GM23338 (cell line): ENCODE measurements at places on chromosomes 13 and 19. TPM values are rescaled to one million over a fixed set of nuclear protein-coding genes. Genes with fewer than 3 reads are reported as not detected.

Gene APBA3
- 31.8 and 56.1 TPM in 2 replicates for total RNA-seq

DNA sequence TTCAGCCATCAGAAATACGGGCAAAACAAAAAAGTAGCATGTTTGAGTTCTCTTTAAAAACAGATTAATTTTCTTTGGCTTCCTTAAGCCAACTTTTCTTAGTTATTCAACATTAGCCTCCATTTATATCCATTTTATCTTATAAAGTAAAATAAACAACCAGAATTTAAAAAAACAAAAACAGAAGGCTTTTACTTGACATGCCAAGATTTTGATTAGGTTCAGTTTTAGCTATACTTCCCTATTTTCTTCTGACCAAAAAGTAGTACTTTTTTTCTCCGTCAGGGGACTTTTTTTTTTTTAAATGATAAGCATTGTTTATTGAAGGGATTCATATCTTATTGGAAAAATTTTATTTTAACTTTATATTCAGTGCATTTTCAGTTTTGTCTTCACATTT is 18.1 kb downstream of the RNASEH2B start:
- no peak for DNase-seq
- H3K4me1 ChIP-seq = 0 out of 2 replicates have a peak, but pooled peaks cover 3% of the 10 kb centered on the region
- H3K27ac ChIP-seq = no peak overlapping the region
- H3K27me3 ChIP-seq = no peaks in the 10 kb centered on the region
- H3K4me3 ChIP-seq = no peak overlapping the region

Gene TTC9B
- 0.35 and 0.63 TPM in 2 replicates for total RNA-seq

Gene CD79A
- total RNA-seq = not detected in 2 replicates

DNA sequence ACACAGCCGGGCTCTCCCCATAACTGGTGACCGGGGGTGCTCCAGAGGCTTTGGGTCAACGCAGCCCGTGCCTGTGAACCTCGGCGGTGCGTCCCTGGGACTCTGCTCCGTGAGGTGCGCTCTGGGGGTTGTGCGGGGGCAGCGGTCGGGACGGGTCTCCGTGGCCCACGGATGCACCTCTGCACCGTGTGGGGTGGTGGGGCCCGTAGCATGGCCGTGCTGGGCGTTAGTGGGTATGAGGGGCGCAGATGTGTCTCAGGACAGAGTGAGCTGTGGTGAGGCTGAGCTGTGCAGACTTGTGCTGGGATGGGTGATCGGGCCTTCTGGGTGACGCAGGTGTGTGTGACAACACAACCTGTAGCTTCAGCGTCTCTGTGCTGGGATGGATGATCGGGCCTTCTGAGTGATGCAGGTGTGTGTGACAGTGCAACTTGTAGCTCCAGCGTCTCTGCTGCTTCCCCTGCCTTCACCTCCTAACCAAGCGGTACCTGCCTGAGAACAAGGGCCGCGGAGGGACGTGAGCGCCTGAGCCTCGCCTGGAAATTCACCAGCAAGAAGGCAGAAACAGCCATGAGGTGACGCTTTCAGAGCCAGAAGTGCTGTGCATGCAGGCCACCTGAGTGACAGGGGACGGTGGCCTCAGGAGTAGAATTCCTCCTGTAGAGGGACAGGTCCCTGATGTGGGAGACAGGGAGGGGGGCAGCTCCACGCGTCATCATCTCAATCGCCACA is 599 bp downstream of the ZNF331 start:
- peak; percentile 11 for DNase-seq
- H3K27ac ChIP-seq = no peak overlapping the region
- H3K36me3 ChIP-seq = peaks cover 7% of the 10 kb centered on the region; the same call in 1 of the 2 replicates
